ENCODE measurements at places on chromosomes 1 and 21.

GRCh38 chr1:19435181-19435580 lies 50.2 kb downstream of the CAPZB start:
- no peak for DNase-seq

- DNase-seq: no peak
These were observed 1160.8 kb upstream of the B3GALT2 start for GRCh38 chr1:194347200-194347599.

GRCh38 chr1:14817223-14818170 lies 219.0 kb downstream of the KAZN start:
- DNase-seq: no peak

DNA sequence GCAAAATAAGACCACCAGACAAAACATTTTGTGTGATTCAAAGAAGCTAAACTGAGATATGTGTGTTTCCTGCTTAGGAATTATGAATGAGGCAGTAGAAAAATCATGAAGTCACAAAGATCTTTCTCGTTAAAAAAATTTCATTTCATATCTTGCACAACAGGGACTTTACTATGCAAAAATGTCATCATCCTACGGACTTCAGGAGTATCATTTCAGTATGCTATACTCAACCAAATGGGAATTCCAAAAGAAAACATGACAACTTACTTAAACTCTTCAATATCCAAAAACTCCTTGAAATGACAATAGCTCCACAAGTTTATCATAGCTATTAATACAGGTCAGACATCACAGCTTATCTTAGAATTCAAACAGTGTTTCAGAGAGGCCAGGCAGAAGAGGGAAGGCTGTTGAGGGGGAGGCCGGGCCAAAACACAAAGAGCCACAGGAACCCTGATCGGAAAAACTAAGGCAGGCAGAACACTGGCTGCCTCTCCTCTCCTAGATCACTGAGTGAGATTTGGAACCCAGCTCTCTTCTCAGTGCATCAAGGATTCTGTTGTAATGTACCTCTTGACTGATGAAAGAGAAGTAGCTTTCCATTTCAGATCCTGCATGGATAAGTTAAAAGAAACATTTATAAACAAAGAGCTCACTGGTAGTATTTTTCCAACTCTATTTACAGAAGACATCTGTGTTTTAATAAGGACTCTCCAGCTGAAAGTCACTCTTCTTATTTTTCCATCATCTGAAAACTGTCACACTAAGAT lies 66.9 kb downstream of the TESK2 start:
- DNase-seq: no peak

GRCh38 chr1:216207154-216207553 lies 216.1 kb downstream of the USH2A start:
- DNase-seq: no peak

- no peak for DNase-seq
These were observed 122.1 kb downstream of the UBR4 start for GRCh38 chr1:19087737-19088594.

DNA sequence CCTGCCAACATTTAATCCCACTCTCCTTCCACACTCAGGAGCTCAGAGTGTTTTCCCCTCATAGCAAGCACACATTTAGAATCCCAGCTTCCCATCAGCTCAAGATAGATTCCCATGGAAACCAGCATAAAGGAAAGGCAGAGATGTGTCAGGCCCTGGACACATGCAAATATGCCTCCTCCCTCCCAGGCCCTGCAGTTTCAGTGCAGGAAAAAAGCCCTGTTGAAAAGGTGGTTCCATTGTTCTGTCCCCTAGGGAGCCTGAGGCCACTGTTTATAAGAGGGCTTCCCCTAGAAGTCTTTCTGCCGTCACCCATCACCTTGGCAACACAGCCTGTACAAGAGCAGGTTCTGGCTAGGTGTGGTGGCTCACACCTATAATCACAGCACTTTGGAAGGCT lies 3.6 kb downstream of the CACNA1S start:
- DNase-seq: no peak

GRCh38 chr1:5189384-5189783 lies 535.0 kb downstream of the AJAP1 start:
- no peak for DNase-seq

- no peak for DNase-seq
These were observed 1.2 kb downstream of the GTF2B start for GRCh38 chr1:88890131-88890530.

GRCh38 chr1:54559771-54560231 lies 11.8 kb downstream of the ACOT11 start:
- no peak for DNase-seq

- no peak for DNase-seq
These were observed 133.8 kb upstream of the C1orf105 start for GRCh38 chr1:172286629-172287076.

- DNase-seq: no peak
These were observed 19.5 kb downstream of the DNAJC8 start for GRCh38 chr1:28213315-28213714.

- no peak for DNase-seq
These were observed 26.1 kb downstream of the F3 start for GRCh38 chr1:94515296-94515947.

- DNase-seq: no peak
These were observed 22.0 kb upstream of the ZC3H12A start for GRCh38 chr1:37452416-37452815.

GRCh38 chr1:116066868-116067565 lies 44.2 kb upstream of the MAB21L3 start:
- DNase-seq: no peak

- no peak for DNase-seq
These were observed 57.1 kb upstream of the COX20 start for GRCh38 chr1:244778344-244778743.

DNA sequence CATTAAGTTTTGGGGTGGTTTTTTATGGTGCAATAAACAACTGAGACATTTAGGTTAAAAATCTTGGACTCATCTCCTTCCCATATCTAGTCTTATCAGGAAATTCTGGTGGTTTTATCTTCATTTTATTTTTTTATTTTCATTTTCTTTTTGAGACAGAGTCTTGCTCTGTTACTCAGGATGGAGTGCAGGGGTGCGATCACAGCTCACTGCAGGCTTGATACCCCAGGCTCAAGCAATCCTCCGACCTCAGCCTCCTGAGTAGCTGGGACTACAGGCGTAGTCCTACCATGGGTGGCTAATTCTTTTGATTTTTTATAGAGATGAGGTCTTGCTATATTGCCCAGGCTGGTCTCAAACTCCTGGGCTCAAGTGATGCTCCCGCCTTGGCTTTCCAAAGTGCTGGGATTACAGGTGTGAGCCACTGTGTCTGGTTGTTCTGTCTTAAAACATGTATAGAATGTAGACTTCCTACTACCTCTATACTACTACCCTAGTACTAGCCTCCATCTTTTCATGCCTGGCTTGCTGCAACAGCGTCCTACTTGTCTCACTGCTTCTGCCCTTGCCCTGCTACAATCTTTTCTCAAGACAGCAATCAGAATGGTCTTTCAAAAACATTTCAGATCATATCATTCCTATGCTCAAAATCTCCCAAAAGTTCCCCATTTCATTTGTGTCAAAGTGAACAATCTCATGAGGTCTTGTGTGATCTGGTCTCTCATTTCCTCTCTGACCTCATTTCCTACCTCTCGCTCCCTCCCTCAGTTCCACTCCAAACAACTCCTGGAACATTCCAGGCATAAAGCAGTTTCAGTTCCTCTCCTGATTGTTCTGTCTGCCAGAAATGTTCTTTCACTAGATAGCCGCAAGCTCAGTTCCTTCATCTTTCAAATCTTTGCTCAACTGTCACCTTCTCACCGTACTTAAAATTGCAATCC lies 5.9 kb upstream of the FCGR2A start:
- no peak for DNase-seq

DNA sequence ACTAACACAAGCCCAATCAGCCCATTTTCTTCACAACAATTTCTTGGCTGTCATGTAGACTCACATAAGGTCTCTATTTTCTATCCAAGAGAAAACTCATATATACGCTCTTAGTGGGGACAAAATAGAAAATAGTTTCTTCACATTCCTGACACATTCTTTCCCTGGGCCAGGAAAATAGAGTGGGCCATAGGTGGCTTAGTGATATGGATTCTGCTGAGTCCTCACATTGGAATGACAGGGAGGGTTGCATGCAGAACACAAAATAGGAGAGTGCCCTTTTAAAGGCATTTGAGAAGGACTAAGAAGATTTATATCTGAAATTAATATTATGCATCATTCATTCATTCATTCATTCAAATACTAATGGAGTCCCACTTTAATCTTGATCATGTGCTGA lies 207.7 kb downstream of the LYPLAL1 start:
- no peak for DNase-seq

DNA sequence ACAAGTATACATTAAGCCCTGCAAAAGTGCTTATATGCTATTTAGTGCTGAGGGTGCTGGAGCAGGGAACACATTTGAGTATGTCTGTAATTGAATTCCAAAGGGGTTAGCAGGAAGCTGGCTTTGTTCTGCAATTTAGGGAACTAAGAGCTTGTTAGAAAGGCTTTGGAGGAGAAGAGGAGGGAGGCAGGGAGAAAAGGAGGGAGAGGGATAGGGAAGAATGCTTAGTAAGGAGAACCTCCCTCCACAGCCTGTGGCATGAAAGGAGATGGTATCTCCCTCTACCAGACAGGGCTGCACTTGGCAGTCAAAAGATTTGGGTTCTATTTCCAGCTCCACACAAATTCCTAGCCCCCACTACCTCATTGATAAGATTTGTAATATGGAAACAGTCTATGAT lies 217.8 kb downstream of the DAB1 start:
- no peak for DNase-seq

DNA sequence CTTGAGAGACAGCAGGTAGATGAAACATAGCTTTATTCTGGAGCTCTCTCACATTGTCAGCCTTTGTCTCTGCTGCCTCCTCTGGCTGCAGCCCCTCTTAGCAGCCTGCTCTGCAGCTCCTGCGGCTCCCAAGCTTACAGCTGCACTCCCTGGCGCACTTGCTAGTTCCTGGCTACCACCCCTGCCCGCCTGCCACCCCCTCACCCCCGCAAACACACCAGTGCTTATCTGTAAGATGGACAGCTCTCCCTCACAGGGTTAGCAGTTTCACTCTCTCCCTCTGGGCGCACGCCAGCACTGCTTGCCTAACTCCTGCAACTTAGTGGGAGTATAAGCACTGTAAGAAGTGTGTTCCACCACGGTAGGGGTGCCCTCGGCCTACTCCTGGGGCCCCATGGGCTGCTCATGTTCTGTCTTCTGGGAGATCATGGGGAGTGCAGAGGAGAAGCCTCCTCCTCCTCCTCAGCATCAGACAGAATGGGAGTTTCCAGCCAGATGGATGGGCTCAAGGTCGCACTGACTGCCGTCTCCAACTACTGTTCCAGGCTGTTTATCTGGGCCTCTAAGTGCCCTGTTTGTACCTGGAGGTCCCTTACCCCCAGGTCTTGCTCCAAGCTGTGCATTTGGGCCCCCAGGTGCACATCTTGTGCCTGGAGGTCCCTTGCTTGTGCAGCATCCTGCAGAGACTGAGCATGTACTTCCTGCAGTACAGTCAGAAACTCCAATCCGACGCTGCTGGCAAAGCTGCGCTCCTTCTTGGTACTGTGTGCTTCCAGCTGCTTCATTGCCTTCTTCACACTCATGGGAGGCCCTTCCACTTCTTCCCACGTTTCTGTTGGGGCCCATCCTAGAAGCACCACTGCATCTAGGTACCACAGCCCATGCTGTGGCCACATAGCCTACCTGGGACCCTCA lies 1388.1 kb downstream of the AMY1C start:
- no peak for DNase-seq

DNA sequence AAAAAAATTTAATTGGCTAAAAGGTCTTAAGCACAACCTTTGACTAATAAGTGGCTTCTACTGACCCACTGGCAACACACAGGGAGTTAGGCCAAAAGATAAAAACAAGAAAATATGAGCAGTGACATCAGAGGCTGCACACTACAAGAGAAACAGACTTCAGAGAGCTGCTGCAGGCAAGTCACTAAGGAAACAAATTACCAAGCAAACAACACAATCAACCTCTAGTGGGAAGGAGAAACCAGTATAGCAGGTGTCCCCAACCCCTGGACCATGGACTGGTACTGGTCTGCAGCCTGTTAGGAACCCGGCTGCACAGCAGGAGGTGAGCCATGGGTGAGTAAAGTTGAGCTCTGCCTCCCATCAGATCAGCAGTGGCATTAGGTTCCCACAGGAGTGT lies 20.8 kb upstream of the ENSA start:
- DNase-seq: no peak

GRCh38 chr21:33078907-33079582 lies 9.1 kb downstream of the OLIG1 start:
- no peak for DNase-seq

GRCh38 chr1:236365999-236366570 lies 28.0 kb upstream of the EDARADD start:
- DNase-seq: no peak

- DNase-seq: no peak
These were observed 678.0 kb upstream of the USP24 start for GRCh38 chr1:55893155-55893554.

- DNase-seq: no peak
These were observed 1.1 kb upstream of the SYNC start for GRCh38 chr1:32703479-32704291.

GRCh38 chr1:14141656-14142055 lies 441.7 kb downstream of the PRDM2 start:
- DNase-seq: no peak

DNA sequence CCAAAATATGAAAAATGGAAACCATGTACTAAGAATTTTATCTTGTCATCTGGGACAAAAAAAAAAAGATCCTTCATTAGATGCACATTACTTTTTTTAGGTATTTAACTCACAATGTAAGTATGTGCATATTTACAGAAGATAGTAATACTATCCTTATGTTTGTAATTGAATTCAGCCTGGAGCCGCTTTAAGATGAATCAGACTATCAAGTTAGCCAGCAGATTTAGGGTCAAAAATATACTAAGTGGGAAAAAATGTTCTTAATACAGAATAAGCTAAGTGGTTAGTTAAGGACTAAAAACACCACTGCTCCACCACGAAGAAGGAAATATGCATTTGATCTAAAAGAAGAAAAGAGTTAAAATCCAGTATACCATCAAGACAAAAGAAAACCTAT lies 49.1 kb downstream of the DSCAM start:
- DNase-seq: no peak

GRCh38 chr1:153081736-153082135 lies 10.3 kb upstream of the SPRR2B start:
- DNase-seq: no peak

DNA sequence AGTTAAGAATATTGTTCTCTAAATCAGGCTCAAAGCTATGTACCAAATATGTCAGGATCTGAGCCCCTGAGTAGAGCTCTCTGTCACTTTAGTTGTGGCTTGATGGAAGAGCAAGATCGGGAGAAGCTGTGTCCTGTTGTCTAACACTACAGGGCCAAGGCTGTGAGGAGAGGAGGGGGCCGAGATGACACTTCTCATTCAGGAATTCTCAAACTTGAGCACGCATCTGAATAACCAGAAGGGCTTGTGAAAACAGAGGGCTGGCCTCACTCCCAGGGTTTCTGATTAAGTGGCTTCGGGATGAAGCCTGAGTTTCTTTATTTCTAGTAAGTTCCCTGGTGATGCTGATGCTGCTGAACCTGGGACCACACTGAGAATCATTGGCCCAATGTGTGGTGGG lies 209.2 kb upstream of the DAB1 start:
- no peak for DNase-seq

GRCh38 chr1:91765880-91766443 lies 120.0 kb downstream of the TGFBR3 start:
- DNase-seq: no peak

Data from activated naive CD8-positive, alpha-beta T cell treated with anti-CD3 and anti-CD28 coated beads, Interleukin-2, amount 50 U/mL, for 16 hours (primary cell).